H9 (cell line): ENCODE measurements at places on chromosomes 3 and 15.
A peak's percentile ranks its signal among the peaks of the same experiment; 100 is the strongest.

- DNase-seq = no peak
These were observed 33.5 kb downstream of the PCCB start for GRCh38 chr3:136283627-136284026.

DNA sequence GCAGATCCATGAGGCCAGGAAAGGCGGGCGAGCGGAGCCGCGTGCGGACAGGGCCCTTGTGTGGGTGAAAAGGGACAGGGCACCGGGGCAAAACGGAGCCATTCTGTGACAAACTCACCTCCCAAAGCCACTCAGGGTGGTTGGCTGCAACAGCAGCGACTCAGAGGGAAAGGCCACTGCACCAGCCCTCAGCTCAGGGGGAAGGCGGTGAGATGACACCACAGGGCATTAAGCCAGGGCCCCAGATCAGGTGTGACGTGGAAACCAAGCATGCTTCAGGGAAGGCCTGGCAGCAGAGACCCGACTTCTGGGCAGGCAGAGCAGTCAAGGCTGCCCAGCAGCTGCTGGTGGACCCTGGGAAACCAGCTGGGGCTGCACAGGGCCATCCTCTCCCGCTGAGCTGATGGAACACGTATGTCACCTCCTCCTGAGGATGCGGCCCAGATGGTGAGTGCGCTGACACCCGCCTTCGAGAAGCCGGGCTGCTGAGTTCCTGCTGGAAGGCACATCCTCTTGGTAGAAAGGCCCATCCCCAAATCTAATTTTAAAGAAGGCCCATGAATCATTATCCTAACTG, 82.3 kb downstream of the CHSY1 start:
- DNase-seq = no peak

DNA sequence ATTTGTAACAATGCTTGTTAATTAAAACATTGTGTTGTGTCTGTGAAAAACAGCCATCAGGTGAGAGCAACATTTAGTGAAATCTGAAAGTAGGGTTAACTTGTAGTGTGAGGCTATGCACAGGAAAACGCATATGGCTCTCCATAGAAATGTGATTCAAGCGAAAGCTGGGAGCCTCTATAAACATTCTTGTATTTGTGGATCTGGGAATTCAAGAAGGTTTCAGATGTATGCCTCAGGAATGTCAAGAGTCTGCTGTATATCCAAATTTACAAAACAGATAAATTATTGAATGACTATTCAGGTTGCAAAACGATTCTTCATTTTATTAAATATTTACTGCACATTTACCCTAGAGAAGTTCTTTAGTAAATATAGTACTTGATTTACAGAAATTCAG, 166.0 kb downstream of the THSD4 start:
- DNase-seq = no peak

DNA sequence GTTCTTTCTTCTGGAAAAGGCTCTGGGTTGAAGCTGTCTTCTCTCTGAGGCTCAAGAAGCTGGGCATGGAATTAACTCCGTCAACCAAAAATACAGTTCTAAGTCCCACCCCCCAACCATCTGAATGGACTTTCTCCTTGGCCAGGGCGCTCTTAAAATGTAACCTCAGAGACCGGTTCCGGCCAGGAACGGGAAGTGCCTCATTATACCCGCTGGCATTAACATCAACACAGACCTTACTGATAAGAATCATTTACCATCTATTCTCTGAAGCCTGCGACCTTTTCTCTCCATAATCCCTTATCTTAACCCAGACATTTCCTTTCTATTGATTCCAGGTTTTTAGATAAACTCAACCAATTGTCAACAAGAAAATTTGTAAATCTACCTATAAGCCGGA, 64.7 kb downstream of the ATP1B3 start:
- no peak for DNase-seq

- no peak for DNase-seq
These were observed 765 bp upstream of the UBE2E2 start for GRCh38 chr3:23202203-23202920.

DNA sequence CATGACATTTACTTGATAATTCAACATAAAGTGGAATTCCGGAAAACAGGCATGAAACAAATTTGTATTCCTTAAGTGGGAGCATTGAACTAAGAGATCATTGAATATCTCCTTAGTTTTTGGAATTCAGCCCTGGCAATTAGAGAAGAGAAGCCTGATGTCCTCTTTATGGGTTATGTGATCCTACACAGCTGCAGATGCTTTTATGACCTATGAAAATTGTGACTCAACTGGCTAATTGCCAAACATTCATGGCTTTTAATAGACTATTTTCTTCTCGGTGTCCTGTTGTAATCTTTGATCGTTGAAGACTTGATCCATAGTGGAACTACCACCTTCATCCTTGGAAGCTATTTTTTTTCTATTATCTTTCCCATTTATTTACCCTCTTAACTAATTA, 46.1 kb downstream of the AGBL1 start:
- DNase-seq = no peak

DNA sequence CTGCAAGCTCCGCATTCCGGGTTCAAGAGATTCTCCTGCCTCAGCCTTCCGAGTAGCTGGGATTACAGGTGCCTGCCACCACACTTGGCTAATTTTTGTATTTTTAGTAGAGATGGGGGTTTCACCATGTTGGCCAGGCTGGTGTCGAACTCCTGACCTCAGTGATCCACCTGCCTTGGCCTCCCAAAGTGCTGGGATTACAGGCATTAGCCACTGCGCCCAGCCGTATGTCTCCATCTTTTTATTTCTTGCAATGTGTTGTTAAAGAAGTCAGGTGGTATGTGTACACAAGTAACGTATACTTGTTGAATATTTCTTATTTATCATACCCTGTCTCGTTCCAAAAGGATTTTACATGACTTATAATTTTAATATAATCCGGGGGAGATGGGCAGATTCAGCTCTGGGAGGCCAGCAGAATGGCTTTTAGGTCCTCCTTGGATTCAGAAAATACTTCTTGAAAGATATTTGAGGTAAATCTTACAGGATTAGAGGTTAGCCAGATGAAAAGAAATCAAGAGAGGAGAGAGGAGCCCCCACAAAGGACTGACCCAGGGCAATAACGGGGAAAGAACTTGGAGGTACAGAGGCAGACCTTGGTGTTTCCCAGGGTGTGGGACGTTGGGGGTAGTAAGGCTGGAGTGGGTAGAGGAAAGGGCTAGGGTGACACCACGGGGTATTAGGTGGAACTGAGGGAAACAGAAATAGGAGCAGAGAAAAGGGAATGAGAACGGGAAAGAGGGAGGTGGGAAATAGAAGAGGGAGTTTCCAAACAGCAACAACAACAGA, 27.2 kb upstream of the MUC20 start:
- DNase-seq = peak; percentile 27

GRCh38 chr3:184688251-184688881, 23.5 kb downstream of the MAGEF1 start:
- no peak for DNase-seq

DNA sequence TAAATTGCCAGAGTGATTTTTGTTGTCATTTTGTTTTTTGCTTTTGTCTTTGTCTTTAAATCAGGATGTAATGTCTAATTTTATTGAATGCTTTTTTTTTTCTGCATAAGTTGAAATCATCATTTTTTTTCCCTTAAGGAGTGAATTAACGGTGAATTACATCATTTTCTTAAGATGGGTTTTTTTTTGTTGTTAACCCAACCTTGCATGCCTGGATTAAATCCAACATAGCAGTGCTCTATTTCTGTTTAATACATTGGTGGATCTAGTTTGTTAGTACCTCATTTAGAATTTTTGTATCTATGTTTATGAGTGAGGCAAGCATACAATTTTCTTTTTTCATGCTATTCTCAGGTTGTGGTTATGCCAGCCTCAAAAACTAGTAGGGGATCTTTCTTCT, 186.4 kb upstream of the TMC3 start:
- DNase-seq = no peak

DNA sequence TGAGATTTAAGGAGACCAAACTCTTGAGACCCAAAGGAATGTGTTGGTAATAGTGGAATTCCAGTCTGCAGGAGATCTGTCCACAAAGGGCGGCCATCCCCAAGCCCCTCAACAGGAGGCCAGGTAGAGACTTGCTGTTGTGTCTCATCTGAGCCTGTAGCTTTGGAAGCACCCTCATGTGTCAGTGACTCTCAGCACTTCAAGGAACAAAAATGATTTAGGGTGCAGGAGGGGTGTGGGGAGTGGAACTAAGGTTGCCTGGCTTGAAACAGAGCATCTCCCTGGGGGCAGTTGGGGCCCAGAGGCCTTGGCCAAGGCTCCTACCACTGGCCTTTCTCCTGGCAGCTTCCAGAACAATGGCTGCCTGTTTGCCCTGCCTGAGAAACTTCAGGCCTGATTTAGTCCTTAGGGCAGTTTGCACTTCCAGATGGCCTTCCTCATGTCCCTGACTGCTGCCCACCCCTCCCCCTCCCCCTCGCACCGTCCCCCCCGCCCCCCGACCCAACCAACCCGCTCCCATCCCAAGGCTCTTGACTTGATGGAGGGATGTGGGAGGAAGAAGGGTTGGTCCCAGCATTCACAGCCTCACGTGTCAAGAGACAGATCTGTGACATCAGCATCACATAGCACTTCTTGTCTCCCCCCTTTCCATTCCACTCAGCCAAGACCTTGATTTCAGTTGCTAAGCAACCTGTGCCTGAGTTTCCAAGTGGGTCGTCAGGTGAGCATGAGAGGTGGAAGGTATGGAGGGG, 77.1 kb downstream of the CORO2B start:
- DNase-seq = no peak

DNA sequence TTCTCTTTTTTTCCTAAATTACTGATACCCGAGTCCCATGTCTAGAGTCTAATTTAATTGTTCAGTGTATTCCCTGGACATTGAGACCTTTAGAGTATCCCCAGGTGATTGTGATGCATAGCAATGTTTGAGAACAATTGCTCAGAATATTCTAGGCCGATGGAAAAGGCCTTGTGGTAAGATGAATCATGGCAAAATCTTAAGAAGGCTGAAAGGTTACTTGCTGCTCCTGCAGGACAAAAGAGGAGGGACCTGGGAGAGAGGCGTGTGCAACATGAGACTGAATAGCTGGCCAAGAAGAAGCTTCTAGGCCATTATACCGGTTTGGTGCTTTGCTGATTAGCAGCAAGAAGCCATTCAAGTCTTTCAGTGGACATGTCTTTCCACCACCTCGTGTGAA, 256.6 kb downstream of the ROBO2 start:
- DNase-seq = no peak

DNA sequence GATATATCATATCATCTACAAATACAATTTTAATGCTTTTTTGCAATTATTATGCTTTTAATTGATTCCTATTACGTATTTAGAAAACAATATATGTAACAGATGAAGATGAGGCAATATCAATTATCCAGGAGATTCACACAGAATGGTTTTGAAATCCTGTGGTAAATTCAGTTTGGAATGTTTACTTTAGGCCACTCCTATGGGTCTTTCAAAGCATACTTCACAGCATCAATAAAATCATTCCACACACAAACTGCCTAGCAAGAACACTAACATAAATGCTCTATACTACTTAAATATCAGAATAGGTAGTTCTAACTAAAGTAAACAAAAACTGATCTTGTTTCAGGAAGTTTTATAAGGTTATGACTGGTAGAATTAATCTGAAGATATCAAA, 90.5 kb downstream of the FAM227B start:
- no peak for DNase-seq

GRCh38 chr3:18740631-18741583, 315.8 kb upstream of the SATB1 start:
- no peak for DNase-seq

- no peak for DNase-seq
These were observed 8.4 kb downstream of the ITGB5 start for GRCh38 chr3:124878561-124879336.

DNA sequence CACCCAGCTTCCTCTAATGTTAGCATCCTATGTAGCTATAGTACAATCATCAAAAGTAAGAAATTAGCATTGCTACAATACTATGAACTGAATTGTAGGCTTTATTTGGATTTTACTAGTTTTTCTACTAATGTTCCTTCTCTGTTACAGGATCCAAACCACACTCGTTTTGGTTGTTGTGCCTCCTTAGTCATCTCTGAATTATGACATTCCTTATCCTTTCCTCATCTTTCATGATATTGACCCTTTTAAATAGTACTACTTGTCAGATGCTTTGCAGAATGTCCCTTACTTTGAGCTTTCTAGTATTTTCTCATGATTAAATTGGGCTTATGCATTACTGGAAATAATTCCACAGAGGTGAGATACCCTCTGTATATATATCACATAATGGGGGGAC, 265.4 kb downstream of the VPS13C start:
- no peak for DNase-seq

- no peak for DNase-seq
These were observed 22.9 kb downstream of the SMAD6 start for GRCh38 chr15:66724732-66725463.

DNA sequence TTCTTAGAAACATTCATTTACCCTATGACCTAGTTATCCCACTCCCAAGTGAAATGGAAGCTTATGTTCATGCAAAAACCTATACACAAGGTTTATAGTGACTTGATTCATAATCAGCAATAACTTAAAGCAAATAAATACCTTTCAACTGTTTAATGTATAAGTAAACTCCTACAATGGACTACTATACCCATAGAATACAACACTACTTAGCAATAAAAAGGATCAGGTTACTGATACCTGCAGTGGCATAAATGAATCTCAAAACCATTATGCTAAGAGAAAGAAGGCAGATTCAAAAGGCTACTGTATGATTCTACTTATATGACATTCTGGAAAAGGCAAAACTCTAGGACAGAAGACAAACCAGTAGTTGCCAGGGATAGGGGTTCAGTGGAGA, 8.3 kb upstream of the POLR2M start:
- no peak for DNase-seq

DNA sequence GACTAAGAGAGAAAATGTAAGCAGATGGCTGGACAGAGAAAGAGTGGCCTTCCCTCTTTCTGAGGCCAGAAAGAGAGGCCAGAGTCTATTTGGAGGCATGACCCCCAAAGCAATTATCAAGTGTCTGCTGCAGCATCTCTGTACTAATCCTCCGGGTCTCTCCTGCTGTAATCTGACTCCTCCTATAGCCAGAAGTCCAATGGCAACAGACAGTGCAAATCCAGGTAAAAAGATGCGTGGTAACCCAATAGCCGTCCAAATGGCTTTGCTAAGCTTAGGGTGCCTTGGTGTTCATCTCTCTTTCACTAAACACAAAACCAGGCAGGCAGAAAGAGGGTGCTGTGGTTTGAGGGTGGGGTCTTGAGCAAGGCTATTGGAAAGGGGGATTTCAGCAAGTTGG, 91.6 kb downstream of the ADCY5 start:
- DNase-seq = no peak
